ENCODE measurements at places on chromosomes 7 and 10.
A peak's percentile ranks its signal among the peaks of the same experiment; 100 is the strongest.

DNA sequence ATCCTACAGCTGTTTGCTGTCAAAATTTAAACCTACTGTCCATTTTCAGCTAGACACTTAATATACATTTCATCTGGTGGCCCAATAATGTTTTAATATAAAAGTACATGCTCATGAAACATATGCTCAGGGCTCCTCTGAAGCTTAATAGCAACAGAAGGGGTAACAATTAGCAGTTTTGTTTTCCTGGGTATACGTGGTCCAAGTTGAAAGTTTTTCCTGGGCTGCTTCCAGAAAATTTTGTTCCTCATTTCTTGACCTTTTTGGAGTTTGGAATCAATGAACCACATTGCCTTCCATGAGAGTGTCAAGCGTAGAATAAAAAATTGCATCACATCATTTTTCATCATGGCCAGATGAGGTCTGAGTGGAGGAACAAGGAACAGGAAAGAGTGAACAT, 537.3 kb upstream of the MGMT start:
- no peak overlapping the region for H3K4me3 ChIP-seq
- no peak for DNase-seq
- no peak overlapping the region for H3K27ac ChIP-seq
- H3K27me3 ChIP-seq = no peaks in the 10 kb centered on the region

DNA sequence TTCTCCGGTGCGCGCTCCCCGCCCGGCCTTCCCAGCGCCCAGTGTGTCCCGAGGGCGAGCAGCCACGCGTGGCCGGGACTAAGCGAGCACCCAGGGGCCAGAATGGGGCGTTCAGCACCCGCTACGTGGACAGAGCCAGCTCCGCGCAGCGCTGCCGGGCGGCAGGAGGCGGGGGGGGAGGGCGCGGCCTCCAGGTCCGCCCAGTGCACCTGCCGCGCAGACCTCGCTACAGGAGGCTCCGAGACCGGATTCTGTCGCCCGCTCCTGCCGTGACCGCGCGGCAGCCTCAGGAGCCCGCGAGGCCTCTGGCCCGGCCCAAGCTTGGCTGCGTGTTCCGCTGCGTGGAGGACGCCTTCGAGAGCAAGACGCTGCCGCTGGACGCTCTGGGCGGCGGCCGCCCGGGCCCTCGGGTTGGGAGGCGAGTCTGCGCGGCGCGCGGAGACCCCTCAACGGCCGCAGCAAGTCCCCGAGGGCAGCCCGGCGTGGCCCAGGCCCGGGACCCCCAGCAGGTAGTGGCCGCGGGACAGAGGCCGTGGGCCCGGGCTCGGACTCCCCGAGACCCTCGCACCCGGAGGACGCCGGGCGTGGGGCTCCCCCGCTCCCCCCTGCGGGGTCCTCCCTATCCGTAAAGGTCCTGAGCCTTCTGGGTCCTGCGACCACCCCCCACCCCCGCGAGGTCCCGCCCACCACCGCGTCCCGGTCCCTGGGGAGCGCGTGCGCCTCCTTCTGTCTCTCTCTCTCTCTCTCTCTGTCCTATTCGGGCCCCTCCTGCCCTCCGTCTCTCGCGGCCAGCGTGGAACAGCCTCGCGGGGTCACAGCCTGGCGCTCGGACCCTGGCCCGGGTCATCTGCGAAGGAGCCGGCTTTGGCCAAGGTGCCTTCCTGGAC, 904 bp upstream of the DPYSL4 start:
- H3K27ac ChIP-seq = no peak overlapping the region
- H3K36me3 ChIP-seq = peaks cover 4% of the 10 kb centered on the region
- DNase-seq = peak; percentile 34
- peaks cover 5% of the 10 kb centered on the region for H3K4me1 ChIP-seq
- no peak overlapping the region for H3K4me3 ChIP-seq

DNA sequence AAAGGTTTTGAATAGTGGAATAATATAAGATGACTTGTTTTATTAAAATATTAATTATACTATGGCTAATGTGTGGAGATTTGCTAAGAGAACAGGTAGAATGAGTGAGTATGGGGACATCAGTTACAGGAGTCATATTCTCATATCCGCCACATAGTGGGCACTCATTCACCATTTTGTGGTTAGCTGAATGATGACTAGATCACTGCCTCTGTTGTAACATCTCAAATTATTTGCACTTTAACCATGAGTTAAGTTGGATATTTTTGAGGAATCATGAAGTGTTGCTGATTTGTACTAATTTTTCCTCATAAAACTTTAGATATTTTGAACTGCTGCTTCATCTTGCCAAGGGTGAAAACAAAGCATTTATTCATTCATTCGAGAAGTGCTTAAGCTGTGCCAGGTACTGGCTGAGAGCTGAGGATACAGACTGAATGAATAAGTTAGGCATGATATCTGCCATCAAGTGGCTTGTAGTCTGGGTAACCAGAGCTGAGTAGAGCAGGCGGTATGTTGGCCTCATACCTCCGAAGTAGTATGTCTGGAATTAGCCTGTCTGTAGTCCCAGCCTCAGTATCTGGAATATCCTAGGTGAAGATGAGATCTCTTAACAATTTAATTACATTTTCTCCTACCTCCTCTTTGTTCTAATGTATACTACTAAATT, 100.5 kb downstream of the ZEB1 start:
- no peak overlapping the region for H3K27ac ChIP-seq
- H3K4me1 ChIP-seq = peaks cover 47% of the 10 kb centered on the region
- no peaks in the 10 kb centered on the region for H3K36me3 ChIP-seq
- no peak for DNase-seq

GRCh38 chr10:76887223-76888010, 750.2 kb downstream of the KCNMA1 start:
- H3K4me3 ChIP-seq = no peak overlapping the region
- H3K4me1 ChIP-seq = no peaks in the 10 kb centered on the region
- no peaks in the 10 kb centered on the region for H3K36me3 ChIP-seq
- H3K27me3 ChIP-seq = no peaks in the 10 kb centered on the region
- no peak overlapping the region for H3K27ac ChIP-seq

DNA sequence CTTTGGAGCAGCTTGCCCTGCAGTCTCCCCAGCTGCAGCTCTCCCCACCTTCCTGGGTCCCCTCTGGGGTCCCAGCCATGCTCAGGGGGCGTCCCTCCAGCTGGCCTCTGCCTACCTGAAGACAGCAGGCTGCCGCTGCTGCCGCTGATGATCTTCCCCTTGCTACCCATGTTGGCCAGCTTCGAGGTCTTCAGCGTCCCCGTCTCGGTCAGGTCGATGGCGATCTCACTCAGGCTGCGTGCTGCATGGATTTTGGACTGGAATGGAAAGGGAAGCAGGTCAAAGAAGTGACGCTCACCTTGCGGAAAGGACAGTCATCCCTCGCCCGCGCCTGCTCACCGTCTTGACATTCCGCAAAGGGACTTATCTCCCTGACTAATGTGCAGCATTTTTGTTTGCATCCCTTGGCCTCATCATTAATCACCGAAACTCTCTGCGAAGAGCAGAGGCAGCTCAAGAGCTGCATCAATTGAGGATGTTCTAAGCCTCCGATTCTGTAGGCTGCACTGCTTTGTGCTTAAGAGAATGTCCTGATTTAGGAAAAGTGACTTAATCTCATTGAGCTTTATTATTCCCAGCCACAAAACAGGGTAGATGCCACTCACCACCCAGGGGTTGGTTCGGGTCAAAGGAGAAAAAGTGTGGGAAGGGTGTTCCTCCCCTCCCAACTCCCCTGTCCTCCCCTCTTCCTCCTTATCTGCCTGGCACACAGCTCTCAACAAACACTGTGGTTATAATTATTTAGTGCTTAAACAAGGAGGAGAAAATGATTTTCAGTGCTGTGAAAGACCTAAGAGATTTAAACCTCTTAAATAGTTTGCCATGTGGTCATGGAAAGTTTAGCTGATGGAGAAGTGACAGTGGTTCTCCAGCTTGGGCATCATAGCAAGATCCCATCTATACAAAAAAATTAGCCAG, 107.3 kb downstream of the PRPF18 start:
- H3K27ac ChIP-seq = no peak overlapping the region
- no peak overlapping the region for H3K4me3 ChIP-seq
- peaks cover 3% of the 10 kb centered on the region for H3K36me3 ChIP-seq
- H3K27me3 ChIP-seq = peaks cover 17% of the 10 kb centered on the region
- H3K4me1 ChIP-seq = no peaks in the 10 kb centered on the region
